ENCODE measurements at places on chromosomes 1 and 21.

- DNase-seq: peak; percentile 58
These were observed 50.3 kb upstream of the COA6 start for GRCh38 chr1:234322979-234323378.

- no peak for DNase-seq
These were observed 5.8 kb upstream of the IL24 start for GRCh38 chr1:206891412-206891811.

GRCh38 chr1:192539297-192540092, 36.1 kb upstream of the RGS1 start:
- DNase-seq: peak; percentile 45

GRCh38 chr1:185720633-185721272, 13.4 kb upstream of the HMCN1 start:
- DNase-seq: no peak

GRCh38 chr1:46467183-46467504, 22.5 kb upstream of the DMBX1 start:
- DNase-seq: no peak

DNA sequence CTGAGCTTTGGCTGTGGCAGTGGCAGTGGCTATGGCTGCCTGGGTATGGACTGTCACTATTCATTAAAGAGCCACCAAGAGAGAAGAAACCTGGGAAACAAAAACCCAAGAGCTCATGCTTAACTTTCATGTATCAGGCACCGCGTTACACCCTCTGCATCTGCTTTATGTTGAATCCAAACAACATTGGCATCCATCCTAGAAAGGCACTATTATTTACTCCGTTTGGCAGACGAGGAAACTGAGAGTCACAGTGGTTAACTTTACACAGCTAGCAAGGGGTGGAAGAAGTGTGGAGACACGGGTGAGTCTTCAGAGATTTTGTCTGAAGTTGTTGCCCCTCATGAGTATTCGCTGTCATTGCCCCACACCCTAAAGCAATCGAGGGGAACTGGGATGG, 63.8 kb downstream of the PLXNA2 start:
- DNase-seq: no peak

- no peak for DNase-seq
These were observed 1.3 kb downstream of the PTPRC start for GRCh38 chr1:198640174-198640573.

GRCh38 chr1:2548068-2548589, 8.0 kb upstream of the TNFRSF14 start:
- peak; percentile 85 for DNase-seq

DNA sequence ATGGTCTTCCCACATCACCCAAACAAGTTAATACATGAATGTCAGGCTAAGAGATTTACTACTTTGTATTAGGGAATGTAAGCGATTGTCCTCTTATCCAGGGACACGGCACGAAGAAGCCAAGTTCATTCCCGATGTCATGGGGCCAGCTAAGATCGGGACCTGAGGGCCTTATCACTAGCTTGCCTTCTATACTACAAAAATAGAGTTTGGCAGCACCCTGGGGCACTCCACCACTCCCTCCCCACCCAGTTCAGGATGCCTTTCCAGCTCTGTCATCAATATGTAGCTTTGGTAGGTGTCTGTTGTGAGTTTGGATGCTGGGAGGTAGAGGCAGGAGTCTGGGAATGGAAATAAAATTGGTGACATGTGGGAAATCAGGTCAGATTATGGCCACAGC, 197.5 kb downstream of the ATG4C start:
- DNase-seq: no peak

DNA sequence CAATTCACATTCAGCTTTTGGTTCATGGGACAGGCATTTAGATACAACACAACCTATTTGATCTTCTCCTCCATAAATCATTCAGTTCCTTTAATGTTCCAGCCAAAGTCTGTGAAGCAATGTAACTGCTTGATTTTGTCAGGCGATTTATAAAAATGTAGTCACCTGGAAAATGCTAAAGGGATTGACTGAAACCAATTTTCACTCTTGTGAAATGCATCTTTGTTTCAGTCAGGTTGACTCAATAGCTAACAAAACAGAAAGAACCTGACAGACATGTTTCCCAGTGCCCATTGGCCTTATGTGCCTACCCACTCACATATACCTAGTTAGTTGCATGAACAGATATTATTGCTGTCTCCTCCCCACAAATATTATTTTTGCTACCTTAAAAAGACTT, 335.7 kb downstream of the CHRM3 start:
- no peak for DNase-seq

DNA sequence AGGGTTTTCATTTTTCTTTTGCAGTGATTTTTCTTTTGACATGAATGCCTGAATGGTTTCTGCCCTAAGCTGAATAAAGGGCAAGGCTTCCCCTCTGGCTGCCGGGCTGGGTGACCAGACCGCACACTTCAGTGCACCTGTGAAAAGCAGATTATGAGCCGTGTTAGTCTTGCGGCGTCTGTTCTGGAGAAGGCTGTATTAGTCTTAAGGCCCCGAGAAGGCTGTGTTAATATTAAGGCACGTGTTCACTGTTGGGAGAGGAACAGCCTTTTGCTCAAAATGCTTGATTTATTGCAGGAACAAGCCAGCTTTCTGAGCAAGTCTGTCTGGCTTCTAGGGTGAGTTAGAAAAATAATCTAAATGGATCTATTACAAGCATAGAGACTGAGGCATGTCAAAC, 54.7 kb upstream of the DNAH14 start:
- DNase-seq: no peak

GRCh38 chr1:213538251-213538650, 449.5 kb upstream of the PROX1 start:
- no peak for DNase-seq

Measured in iPS-NIHi11 (cell line).